Left cardiac atrium (tissue), 4 donors: ENCODE measurements at places on chromosomes 5 and 9. TPM values are rescaled to one million over a fixed set of nuclear protein-coding genes. Genes with fewer than 3 reads are reported as not detected.
A peak's percentile ranks its signal among the peaks of the same experiment; 100 is the strongest.

- DNase-seq = no peak
Observed at GRCh38 chr5:67989456-67989855, 226.1 kb upstream of the PIK3R1 start.

IFNK gene
- not detected for total RNA-seq

UBAC1 gene
- total RNA-seq = 64.9 TPM

GRCh38 chr5:141560725-141561483, 57.9 kb downstream of the DIAPH1 start:
- peak; percentile 84 for DNase-seq

DNA sequence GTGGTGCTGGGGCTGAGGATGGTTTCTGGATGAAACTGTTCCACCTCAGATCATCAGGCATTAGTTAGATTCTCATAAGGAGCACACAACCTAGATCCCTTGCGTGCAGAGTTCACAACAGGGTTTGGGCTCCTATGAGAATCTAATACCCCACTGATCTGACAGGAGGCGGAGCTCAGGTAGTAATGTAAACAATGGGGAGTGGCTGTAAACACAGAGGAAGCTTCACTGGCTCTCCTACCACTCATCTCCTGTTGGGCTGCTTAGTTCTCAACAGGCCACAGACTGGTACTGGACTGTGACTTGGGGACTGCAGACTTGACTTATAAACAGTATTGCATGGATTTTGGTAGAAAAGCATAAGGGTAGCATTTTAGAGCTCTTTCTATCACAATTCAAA, 870.7 kb upstream of the CDH10 start:
- no peak for DNase-seq

GRCh38 chr9:134388289-134388808, 62.1 kb downstream of the RXRA start:
- DNase-seq = no peak

DNA sequence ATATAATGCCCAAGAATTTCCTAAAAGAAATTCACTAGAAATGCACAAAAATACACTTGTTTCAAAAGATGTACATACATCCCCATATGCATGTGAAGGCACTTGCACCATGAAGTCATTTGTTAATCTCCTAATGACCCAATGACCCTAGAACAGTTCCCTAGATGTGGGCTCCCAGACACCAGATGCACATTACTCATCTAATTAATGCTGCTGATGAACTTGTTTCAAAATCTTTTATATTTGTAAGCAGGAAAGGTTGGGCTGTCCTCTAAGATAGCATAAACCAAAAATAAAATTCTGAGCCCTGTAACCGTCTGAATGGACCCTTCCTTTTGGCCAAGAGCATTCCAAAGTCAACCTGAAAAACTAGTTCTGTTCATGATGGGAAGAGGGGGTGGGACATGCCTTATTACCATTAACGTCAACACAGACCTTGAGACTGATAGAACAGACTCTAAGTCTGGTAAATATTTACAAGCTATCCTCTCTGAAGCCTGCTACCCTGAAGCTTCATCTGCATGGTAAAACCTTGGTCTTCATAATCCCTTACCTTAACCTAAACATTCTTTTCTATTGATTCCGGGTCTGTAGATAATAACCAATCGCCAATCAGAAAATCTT, 91.0 kb upstream of the DAPK1 start:
- DNase-seq = no peak

DNA sequence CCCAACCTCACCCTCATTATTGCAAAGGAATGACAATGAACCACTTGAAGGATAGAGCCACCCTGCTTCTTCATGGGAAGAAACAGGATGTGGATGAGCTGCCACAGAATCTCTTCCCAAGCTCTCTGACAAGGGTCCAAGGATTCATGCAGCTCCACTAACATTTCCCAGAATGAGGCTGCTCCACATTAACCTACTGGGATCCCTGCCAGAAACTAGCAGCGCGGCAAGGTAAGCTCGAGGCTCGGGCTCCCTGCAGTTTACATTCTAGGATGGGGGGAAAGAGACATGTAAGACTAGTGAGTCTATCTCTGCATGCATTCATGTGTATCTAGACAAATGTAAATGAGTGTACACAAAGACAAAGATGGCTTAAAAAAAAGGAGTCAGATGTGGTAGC, 12.1 kb downstream of the DCAF12 start:
- DNase-seq = no peak

FOXI1 gene
- total RNA-seq = not detected

NUDCD2 gene
- total RNA-seq = 15.7 TPM

OCLN gene
- total RNA-seq = 2.0 TPM

IQGAP2 gene
- total RNA-seq = 6.9 TPM

DNA sequence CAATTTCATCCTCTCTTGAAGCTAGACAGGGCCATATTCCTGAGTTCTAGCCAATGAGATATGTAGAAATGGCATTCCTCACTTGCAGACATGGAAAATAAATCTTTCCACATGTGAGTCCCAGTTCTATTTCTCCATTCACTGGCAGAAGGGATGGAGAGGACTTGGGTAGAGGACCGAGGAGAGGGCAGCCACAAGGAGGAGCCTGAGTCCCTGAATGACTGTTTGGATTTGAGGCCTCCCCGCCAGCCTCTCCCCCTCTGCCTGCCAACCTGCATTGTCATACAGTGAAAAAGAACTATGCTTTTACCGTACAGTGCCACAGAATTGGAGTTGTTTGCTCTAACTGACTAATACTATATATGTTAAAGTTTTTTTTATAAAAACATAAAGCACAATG, 583.0 kb upstream of the WWC1 start:
- DNase-seq = no peak

DNA sequence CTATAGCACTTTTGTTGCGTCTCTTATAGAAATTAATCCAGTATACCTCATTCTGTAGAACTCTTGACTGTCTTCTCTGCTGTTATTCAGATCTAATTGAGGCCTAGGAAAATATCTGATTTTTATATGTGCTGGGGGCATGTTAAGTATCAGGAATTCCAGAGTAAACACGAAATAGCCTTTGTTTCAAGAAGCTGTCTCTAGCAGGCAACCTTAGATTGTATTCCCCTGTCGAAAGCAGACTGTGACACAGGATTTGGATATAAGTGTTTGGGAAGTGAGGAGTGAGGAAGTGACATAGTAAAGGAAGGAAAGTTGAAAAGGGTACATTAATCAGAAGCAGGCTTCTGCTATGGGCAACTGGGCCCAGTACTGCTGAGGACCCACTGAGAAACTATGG, 72.1 kb upstream of the RASA1 start:
- no peak for DNase-seq

VLDLR gene
- 95.8 TPM for total RNA-seq

DNA sequence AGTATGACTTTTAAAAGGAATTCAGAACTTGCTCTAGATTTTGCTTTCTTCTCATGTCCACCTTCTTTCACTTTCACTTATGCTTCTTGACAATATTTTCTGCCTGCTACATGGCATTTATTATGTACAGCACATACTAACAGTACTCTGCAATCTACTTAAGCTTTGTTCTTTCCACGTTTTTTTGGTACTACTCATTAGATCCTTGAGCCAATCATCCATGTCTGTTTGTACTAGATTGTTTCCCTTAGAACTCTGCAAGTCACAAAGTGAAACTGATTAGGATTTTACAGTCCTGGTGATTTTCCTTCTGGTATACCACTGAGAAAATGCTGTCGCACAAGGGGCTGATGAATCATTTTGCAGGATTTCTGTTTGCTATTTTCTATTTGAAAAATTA, 78.3 kb downstream of the PARP8 start:
- DNase-seq = no peak

DNA sequence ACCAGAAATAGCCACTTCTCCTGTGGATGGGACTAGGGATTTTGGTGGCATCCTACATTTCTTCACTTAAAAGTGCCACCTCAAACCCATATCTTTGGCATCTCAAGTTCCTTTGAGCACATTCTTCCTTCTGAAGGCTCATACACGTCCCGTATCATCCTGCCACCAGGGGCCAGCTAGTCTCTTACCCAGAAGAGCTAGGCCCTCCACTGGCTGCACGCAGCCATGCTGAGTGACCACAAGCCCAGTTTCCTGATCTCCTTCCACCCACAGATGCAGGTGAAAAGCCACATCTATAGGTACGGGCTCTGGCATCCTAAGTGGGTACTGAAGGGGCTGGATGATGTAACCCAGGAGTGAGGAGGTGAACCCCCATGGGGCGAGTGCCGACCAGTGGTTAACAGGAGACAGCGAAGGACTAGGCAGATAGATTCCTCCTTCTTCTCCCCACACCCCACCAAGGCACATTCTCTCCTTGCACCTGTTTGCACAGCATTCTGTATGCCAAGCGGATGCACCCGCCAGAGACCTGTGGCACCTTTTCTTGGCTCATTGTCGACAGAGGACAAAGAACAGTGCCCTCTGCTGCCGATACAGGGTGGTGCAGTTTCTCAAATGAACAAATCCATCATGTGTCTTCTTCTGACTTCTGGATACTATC, 14.4 kb upstream of the SCGB3A1 start:
- DNase-seq = no peak

KLHL3 gene
- total RNA-seq = 48.0 TPM

RANBP6 gene
- total RNA-seq = 18.6 TPM

DNA sequence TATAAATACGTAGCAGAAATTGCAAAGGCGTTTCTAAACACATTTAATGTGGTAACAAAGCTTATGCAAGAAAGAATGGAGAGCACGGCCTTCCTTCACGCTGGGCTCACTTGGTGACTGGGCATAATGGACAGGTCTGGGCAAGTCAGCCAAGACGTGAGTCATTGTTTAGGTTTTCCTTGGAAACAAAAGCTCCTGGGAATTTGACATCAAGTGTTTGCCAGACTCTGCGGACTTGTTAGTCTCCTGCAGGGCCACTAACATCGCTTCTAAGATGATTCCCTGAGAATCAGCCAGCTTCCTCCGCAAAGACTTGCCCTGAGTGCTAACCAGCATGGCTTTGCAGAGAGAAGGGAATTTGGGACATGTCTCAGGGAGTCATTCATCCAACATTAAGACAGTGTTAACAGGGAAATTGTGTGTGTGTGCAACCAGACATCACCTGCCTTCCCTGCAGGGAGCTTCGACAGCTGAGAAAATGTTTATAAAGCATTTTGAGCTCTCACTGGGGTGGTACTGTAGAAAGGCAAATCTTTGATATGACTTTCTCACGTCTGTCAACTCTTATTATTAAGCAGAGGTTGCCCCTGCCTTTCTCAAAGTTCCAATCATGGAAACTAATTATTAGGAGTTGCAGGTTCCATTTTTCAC, 182.5 kb downstream of the NTRK2 start:
- peak; percentile 52 for DNase-seq

DNA sequence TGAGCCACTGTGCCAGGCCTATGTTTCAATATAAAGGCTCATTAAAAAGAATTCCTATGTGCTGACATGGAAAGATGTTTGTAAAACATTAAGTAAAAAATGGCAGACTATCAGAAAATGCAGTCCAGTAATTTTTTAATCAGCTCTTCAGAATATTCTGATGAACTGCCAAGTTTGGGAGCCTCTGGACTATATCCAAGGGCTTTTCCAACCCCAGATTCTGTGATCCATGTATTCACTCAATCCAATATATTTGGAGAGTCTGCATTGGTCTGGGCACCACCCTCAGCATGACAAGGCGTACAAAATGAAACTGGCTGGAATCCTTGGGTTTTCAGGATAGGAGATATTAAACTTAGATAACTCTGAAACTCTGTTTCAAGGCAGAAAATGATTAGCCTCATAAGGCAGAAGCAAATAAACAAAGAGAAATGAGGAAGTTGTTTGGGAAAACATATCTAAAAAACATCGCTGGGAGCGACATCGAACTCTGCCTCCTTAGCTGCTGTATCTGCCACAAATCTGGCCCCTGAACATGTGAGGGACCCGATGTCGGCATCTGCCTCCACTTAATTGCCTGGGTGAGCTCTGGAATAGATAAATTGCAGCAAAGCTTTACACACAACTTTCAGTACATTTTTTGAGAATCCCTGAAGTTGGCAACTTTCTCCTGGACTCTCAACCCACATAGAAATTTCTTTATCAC, 14.4 kb downstream of the PDE6A start:
- DNase-seq = no peak

C5orf52 gene
- total RNA-seq = not detected

DNA sequence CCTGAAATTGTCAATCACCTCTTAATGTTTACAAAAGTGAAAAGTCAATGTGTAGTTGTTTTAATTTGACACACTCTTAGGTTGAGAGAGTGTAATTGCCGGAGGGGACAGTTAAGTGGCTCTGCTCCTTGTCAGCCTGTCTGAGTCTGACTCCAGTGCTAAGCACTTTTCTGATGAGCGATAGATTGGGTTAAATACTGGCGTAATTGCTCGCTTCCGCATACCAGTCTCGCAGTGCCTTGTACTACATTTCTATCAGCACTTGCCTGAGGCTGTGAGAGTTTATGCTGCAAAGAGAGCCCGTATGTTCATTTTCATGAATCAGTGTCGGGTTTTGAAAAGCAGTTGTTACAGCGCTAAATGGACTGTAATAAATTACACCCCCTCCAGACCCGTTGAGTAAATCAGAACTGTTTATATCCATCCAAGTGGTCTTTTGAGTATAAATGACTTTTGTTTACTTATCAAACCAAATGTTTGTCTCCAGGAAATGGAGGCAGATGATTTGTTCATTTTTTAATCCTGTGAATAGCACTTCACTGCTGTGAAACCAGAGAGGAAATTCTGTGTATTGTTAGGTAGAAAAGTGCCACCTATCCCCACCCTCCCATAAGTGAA, 41.0 kb upstream of the DMRT3 start:
- DNase-seq = no peak

DNA sequence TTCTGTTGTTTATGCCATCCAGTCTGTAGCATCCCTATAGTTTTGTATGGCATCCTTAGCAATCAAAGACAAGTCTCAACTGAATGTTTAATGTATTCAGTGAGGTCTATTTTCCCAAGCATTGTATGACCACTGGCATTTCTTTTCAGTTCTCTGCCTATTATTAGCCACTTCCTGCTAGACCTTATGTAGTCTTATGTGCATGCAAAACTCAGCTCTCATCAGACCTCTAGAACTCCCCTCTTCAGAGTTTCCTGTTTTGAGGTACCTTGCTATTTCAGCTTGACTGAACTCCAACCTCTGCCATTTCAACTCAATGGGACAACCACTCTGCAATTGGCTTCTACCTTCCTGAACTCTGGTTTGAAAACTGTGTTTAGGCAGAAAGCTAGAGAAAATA, 113.2 kb downstream of the SLC25A46 start:
- DNase-seq = no peak

- no peak for DNase-seq
Observed at GRCh38 chr9:120692901-120693699, 21.2 kb downstream of the MEGF9 start.

DNA sequence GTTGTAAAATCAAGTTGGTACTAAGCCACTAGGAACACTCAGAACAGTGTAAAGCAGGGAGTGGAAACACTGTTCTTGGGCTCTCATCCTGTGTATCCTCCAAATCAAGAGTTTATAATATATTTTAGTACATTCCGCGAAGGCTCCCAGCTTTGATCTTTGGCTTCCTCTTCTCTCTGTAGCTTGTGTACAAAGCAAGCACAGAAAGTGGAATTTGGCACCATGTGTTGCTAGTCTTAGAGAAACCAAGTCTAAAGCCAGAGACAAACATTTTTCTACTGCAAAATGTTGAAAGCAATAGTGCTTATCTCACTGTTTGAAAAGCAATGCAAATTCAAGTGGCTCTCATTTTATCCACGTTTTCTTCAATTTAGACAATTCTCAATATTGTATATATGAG, 1893.3 kb upstream of the WWC1 start:
- no peak for DNase-seq

GRCh38 chr5:172954751-172955159, 4.5 kb upstream of the RPL26L1 start:
- DNase-seq = no peak

KIF27 gene
- total RNA-seq = 4.5 TPM
